Smooth muscle cell of the umbilical artery (primary cell): ENCODE measurements at places on chromosomes 7 and 10. TPM values are rescaled to one million over a fixed set of nuclear protein-coding genes. Genes with fewer than 3 reads are reported as not detected.

VSTM4 gene
- 1.2 and 1.6 TPM in 2 replicates for total RNA-seq

TMEM184A gene
- 0.23 TPM in 1 of 2 replicates, not detected in the other for total RNA-seq

ABLIM1 gene
- 2.1 and 7.2 TPM in 2 replicates for total RNA-seq

MINDY3 gene
- total RNA-seq, result 36.2 and 36.5 TPM in 2 replicates

OPN1SW gene
- not detected in 2 replicates for total RNA-seq

CALML5 gene
- not detected in 2 replicates for total RNA-seq

DGKI gene
- 15.5 and 18.7 TPM in 2 replicates for total RNA-seq

ZNF727 gene
- total RNA-seq, result not detected in 2 replicates

MRC1 gene
- 0.05 TPM in 1 of 2 replicates, not detected in the other for total RNA-seq

WIPF3 gene
- not detected in 2 replicates for total RNA-seq

SEC31B gene
- total RNA-seq, result 3.2 and 3.9 TPM in 2 replicates

GPR158 gene
- under 0.01 and 0.05 TPM in 2 replicates for total RNA-seq

CYP26C1 gene
- total RNA-seq, result 0.09 TPM in 1 of 2 replicates, not detected in the other
